Fibroblast of skin of left biceps (primary cell): ENCODE measurements at places on chromosomes 7 and 10.
A peak's percentile ranks its signal among the peaks of the same experiment; 100 is the strongest.

DNA sequence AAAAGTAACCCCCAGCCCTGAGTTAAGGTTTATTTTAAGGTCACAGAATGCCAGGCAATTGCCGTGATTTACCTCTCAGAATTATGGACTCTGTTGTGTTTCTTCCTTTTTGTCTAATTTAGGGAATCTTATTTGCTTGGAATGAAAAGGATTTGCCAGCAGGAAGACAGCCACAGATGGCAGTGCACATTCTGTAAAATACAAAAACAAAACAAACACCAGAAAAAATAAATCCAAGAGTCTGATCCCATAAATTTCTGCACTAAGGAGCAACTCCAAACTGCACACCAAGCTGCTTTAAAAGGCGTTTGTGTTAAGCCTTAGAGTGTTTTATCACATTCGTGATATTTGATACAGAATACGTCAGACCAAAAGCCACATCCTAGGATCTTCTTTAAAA, 199.0 kb upstream of the C7orf33 start:
- DNase-seq = no peak

GRCh38 chr10:110355922-110356627, 51.4 kb upstream of the SMNDC1 start:
- DNase-seq = no peak

- DNase-seq = peak; percentile 40
These were observed 74.1 kb downstream of the RALA start for GRCh38 chr7:39697483-39697882.

- no peak for DNase-seq
These were observed 3.2 kb downstream of the MAFK start for GRCh38 chr7:1533547-1534329.

- DNase-seq = no peak
These were observed 89.4 kb downstream of the C10orf90 start for GRCh38 chr10:126580873-126581647.

GRCh38 chr7:130845581-130846085, 111.6 kb upstream of the KLF14 start:
- peak; percentile 59 for DNase-seq

- no peak for DNase-seq
These were observed 422.1 kb downstream of the RPS24 start for GRCh38 chr10:78455811-78456210.

DNA sequence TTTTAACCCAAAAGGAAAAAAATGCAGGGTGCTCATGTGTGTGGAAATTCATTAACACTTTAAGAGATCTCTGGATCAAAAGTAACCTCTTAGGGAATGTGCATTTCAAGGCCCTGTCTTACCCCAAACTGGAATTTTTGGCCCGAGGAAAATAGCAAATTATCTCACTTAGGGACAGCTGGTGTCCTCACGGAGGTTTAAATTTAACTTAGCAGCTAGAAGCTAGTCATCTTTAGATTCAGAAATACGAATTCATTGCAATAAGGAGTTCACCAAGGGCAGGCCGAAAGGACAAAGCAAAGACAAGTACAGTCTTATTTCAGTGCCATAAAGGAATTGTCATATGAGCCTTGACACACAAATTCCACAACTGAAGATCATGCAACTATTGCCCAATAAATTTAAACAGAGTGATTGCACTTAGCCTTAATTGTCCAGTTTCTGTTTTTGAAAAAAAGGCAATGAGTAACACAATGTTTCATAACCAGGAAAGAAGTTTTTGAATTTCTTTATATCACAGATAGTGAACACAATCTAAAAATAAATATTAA, 22.4 kb upstream of the SEMA3C start:
- DNase-seq = no peak

DNA sequence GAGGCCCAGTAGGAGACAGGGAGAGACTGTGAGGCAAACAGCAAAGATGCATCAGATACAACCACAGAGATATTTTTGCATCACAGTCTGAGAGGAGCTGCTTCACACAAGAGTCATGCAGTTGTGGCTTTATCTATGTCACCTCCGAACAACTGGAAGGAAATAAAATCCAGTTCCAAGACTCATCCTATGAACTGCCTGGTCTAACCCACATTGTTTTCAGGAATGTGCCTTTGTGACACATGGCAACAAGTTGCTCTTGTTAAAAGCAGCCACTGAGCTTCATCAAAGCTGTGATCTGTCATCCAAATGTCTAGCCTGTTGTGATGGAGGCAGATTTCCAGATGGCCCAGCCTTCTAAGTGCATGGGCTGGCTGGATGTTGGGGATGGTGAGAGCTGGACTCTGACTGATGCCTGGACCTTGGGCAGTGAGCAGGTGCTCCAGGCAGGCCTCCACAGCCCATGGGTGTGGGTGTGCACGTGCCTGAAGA, 255.0 kb downstream of the BMPER start:
- DNase-seq = peak; percentile 80

DNA sequence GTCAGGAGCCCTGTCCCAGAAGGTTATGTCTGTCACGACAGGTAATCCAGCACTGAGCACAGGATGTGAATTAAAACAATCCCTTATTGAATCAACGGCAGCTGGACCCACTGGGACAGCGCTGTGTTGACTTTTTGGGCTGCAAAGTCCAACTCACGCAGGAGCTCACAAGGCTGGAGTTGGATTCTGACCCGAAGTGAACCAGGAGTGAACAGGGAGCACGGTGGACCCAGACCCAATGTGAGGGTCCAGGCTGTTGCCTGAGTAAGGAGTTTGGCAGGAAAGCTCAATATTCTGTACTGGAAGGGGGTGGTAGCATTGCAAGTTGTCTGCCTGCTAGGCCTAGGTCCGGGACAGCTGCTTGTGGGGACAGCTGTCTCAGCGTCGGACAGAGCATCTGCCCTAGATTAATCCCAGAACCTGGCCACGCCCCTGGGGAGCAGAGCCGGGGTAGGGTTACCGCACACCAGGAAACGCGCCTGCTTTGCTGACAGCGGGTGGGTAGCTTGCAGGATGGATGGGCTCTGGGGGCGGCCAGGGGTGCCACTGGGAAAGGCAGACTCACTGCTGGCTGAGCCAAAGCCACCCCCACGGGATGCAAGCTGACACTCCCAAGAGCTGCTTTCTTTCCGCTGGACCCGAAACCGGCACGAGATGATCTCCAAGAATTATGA, 24.0 kb downstream of the COL26A1 start:
- peak; percentile 9 for DNase-seq

- DNase-seq = no peak
These were observed 69.7 kb upstream of the EXOC4 start for GRCh38 chr7:133183042-133183794.

- no peak for DNase-seq
These were observed 26.7 kb upstream of the CUL1 start for GRCh38 chr7:148672041-148672440.

DNA sequence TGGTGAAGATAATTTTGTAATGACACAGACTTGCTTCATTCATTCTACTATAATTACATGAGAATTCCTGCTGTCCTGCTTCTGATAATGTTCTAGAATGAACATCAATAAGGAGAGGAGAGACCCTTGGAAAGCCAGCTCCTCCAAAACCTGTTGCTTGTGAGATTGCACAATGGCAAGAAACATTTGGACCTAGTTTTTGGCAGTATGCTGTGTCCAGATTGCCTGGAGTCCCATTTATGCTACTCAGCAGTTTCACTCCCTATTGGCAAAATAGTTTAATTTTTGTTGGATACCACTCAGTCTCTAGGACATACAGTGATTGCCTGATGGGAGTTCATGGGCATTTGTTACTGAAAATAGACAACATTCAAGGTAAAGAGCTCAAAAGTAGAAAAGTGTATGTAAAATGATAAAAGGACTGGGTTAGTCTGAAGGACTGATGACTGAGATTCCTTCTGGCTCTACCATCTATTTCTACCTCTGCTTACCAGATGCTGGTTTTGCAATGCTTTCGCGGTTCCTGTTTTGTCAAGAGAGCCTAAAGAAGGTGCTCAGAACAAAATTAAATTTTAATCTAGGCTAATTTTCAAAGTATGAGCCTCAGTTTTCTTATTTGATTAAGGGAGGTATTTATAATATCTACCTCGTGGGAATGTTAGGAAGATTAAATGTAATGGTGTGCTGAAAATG, 8.0 kb upstream of the ACTR3B start:
- DNase-seq = no peak

DNA sequence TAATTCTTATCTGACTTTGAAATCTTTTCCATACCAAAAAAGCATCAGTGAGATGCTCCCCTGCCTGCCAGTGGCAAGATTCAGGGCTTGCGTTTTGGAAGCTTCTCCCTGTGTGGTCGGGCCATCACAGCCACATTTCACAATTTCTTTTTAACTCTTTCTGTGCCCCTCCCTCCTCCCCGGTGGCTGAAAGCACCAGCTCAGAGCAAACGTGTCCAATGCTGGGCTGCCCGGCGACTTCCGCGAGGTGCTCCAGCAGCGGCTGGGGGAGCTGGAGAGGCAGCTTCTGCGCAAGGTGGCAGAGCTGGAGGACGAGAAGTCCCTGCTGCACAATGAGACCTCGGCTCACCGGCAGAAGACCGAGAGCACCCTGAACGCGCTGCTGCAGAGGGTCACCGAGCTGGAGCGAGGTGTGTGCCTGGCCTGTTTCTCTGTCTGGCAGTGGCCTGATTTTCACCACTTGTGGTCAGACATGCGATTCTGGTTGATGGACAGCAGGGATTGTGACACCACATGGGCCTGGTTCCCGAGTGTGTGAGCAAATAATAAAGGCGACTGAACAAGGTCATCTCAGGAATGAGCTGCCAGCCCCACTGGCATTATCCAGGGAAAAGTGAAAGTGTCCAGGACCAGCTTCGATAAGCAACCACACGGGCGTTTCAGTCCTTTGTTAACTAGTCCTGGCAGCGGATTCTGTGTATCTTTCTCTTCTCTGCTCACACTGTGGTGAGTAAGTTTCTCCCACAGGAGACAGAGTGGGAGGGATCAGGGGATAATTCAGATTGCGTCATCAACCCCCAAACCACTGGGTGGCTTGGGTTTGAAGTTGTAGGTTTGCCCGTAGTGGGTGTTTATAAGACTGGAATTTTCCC, 2.6 kb downstream of the NPTX2 start:
- no peak for DNase-seq

DNA sequence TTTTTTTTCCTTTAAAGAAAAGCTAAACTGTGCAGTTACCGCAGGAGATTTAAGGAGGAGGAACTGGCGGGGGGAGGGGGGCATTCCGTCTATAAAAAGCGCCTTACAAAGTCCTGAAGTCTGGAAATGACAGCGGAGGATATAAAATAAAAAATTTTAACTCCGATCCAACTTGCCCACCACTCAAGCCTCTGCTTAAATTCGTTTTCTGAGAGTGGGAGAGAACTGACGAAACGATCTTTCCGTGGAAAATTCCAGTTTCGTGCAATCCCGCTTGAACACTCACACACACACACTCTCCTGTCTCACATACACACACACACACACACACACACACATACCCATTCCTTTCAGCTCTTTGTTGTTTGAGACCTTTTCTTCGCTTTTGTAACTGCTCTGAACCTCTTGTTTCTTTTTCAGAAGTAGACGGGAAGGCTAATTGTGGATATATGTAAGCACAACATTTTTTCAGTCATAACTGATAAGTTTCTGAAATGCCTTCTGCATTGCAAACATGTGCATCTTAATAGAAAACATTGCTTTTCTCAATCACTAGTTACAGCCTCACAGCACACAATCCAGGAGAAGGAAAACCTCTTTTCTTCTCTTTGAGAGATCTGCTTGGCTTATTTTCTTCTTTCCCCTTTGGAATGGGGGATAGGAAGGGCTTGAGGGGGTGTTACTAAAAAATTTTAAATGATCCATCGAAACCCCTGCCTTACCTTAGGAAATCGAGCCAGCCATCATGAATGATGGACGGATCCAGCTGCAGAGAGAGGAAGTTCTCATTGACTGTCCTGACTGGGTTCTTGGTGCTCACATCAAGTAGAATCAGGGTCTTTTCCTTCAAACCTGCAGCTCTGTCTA, 628 bp downstream of the HPSE2 start:
- DNase-seq = no peak

DNA sequence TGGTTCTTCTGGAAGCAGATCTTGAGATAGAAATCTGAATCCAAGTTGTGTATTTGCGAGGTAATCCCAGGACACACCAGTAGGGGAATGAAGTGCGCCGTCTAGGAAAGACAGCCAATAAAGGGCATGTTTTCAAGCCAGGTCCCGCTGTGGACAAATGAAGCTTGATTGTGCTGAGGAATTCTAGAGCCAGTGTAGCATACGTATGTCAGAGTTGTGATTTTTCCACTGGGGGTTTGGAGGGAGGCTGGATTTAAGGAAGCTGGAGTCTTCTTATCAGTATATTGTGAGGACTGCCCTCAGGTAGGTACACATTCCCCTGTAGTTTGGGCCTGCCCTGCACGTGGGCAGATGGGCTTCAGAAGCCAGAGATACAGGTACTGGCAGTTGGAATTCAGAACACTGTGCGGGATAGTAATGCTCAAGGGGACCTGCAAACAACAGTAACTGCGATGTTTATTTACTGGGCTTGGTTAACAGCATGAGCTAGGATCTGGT, 50.9 kb downstream of the GALNT11 start:
- no peak for DNase-seq

- DNase-seq = no peak
These were observed 57.9 kb downstream of the MGMT start for GRCh38 chr10:129524936-129525335.

- DNase-seq = no peak
These were observed 76.5 kb downstream of the IMMP2L start for GRCh38 chr7:111485701-111486380.

DNA sequence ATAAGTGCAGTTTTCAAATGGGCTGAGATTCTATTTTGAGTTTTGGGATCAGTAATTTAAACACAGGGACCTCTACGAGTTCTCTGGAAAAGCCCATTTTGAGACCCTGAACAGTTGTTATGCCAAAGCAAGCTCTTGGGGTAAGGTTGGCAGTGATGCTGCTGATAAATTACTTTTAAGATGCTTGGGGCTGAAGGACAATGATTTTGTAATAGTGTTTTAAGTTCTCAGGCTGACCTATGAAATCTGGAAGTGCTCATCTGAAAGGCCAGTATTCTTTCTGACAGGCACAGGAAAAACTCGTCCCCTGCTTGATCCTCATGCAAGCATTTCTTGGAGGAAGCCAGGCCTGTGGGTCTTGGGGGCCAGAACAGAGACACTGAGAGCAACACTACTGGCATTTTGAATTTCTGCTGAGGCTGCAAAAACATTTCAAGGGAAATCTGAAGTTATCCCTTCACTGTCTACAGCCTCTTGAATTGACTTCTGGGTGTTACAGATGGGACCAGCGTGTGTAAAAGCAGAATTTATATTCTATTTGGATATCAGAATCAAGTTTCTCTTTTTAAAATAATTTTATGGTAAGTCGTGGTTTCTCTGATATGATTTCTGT, 79.7 kb downstream of the AUTS2 start:
- DNase-seq = no peak

DNA sequence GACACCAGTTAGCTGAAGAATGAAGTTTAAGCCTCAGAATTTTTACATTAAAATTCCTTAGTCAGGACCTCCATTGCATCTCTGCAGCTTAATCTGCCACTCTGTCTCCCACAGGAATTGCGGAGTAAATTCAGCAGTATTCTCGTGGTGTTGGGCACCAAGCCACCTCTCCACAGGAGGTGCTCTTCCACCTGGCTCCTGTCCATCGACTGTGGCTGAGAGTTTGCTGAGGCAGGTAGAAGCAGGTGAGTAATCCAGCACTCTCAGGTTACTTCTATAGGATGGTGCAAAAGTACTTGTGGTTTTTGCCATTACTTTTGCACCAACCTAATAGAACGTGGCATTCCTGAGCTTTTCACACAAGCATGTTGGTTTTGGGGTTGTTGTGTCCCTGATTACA, 134.1 kb downstream of the GFRA1 start:
- DNase-seq = no peak
